Spinal cord (tissue), 10 donors: ENCODE measurements at places on chromosomes 1 and 21.

DNA sequence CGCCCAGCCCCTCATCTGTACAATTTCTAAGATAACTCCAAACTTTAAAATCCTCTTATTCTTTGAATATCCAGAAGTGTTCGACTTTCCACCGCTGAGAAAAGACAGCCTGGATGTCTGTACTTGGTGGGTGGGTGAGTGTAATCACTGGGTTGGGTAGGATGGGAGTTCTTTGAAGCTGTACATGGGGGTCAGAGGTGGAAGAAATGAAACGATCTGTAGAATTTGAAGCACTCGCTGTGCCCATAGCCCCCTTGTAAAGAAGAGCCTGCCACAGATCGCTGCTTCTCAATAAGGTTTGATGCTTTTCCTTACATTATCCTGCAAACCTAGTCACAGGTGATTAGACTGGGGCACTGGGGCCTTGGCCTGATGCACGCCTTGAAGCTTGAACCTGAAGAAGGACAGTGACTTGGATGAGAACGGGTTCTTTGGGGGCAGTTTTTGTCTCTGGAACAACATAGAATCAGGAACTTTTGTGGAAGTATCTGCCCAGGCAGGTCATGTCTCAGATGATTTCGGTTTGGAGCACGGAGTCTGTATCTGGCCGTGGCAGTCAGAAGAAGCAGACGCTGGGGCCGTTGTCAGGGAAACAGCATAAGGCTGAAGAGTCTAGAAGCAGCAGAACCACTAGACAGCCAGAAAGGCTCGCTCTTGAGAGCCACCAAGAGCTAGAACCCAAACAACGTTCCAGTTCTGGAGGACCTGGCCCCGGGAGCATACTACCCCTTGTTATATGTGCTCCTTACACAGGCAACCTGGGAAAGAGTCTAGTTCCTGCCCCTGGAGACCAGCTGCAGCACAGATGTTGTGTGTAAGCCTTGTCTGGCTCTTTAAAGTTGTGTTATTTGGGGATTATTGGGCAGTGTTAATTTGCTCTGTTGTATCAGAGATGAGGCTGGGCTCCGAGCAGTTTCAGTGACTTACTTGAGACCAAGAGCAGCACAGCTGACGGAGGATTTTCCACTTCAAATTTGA is 45.1 kb upstream of the SCCPDH start:
- DNase-seq: no peak

DNA sequence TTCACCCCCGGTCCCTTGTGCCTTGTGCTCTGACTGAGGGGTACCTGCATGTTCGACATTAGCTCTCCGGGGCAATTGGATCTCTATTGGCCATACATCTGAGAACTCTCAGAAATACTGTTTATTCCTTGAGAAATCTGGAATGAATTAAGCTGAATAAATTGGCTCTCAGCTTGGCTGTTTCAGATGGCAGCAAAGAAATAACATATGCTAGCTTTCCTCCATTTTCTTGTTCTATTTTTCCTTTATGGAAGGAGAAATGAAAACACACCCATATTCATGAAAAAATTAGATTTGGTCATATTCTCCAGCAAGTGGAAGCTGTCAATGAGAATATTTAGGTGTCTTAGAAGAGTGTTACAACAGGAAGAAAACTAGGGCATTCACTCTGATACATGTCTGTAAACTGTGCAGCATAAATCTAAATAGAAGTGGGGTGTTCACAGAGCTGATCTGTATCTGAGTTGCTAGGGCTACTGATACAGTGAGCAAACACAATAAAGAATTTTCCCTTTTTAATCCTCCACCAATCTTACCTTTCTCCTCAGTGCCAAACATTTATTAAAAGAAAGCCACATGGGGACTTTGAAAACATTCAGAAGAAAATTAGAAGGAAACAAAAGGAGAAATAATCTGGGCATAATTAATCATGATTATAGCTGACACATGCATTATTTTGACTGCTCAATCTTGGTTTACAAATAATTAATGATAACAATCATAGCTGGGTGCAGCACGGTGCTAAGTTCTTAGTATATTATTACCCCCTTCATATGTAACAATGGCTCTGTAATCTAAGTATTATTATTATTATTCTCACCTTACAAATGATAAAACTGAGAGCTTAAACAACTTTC is 671.9 kb upstream of the USP24 start:
- no peak for DNase-seq

DNA sequence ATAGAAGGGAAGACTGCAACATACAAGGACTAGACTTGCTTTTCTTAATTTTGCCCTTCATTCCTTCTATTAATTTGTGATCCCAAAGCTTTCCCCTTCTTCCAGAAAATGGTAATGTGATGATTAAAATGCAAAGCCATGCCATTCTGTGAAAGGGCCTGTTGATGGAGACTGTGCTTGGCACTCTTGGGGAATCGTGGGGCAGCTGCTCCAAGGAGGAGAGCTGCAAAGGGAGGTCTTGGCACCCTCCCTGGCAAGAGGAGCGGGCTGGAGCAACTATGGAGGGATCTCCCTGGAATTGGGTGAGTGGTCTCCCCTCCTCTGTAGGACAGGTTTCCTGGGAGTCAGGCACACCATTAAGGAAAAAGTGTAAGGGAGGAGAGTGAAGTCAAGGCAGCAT is 16.6 kb downstream of the CACNA1S start:
- peak; percentile 84 for DNase-seq

DNA sequence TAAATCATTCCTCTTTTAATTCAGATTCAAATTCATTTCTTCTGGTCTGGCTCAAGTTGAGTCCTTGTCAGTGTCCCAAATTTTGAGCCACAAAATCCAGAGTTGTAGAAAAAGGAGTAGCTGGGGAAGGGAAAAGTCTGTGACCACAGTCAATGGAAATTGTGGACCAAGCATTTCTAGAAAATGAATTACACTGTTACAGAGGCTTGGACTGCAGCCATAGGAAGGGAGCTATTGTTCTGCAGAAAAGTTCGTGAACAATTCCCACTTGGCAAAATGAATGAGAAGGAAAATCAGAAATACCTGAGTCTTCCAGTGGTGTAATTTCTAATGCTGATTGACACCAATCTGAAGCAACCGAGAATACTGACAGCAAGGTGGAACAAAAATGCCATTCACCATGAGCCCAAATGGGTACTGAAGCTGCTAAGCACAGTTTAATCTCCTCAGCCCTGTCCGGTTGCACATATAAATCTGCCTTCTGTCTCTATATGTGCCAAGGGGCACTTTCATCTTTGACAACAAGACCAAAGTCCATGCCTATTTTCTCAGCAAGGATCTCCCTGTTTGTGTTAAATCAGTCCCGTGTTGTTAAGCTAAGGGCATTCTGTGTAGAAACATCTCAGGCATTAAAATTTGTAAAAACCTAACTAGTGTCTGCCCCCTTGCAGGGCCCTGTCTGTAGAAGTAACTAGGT is 51.3 kb downstream of the TEX35 start:
- DNase-seq: no peak

DNA sequence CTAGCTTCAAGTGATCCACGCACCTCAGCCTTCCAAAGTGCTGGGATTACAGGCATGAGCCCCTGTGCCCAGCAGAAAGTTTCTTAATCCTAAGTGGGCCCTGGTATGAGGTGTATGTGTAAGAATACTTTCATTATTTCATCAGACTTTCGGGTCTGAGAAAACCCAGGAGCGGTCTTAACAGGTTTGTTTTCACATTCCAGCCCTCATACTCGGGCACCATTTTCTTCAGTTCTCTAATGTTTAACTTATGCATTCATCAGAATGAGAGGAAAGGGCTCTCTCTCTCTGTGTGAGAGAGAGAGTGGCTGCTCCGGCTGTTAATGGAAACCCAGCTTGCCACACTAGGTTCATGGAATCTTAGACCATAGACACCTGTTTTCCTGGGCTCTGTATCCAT is 4.2 kb upstream of the PADI1 start:
- no peak for DNase-seq

GRCh38 chr1:185074307-185074706 is 28.9 kb downstream of the RNF2 start:
- DNase-seq: no peak

DNA sequence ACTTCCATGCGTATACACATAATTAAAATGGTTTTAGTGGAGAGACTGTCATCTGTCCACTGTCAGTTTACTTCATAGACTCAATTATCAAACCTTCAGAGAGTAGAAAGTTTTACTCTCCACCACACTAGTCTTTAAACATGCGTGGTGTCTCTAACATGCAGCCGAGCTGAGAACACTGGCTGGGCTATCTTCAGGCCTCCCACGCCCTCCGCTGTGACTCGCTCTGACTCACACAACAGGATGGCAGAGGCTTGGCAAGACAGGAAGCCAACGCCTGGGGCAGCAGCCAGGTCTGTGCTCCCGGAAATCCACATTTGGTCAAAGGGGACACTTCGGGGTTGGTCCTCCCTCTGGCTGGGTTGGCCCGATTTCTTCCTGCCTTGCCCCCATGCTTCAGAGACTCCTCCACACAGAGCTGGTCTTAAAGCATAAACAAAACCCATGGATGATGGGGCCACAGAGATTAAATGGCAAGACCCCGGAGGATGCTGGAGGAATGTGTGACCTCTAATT is 22.7 kb upstream of the IFNGR2 start:
- DNase-seq: no peak

- DNase-seq: peak; percentile 53
These were observed 152.9 kb downstream of the NPHP4 start for GRCh38 chr1:5839161-5839880.

DNA sequence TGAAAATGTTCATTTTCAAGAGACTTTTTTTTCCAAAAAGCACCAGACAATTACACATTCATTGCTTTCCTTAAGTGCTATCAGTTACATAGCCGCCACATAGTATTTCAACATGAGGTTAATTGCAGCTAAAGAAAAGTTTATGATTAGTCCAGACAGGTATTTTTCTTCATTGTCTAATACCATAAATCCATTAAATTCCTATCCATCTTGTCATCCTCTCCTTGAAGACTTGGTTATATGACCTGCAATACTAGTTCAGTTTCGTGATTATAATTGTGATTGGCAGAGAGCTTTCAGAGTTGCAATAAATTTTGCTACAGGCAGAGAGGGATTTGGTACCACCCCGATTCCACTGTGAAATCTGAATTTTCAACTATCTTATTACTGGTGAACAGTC is 437.7 kb downstream of the GPATCH2 start:
- no peak for DNase-seq

- DNase-seq: no peak
These were observed 15.5 kb downstream of the SLC45A1 start for GRCh38 chr1:8333246-8333987.

DNA sequence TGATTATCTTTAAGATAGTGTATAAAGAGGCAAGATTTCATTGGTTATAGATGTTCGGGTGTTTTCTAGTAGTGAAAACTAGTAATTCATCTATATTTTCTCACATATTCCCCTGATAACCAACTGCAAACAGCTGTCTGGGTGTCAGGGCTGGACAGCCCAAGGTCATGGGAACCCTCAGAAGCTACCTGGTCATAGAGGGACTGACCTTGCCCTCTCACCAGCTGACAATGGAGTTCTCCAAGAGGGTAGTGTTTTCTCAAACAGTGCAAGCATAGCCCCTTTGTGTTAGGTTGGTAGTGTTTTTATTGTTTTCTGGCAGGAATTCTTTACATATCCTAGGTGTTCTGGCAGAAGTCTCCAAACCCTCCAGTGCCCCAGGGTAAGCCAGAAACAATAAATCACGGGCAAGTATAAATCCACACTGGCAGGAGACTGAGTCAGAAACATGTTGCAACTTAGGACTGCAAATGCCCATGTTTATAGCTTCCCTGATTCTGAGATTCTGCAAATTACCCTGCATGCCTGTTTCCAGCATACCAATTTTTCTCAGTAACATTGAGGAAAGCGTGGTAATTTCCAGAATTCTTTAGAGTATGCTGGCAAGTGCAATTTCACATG is 82.8 kb upstream of the ATP1A1 start:
- no peak for DNase-seq

DNA sequence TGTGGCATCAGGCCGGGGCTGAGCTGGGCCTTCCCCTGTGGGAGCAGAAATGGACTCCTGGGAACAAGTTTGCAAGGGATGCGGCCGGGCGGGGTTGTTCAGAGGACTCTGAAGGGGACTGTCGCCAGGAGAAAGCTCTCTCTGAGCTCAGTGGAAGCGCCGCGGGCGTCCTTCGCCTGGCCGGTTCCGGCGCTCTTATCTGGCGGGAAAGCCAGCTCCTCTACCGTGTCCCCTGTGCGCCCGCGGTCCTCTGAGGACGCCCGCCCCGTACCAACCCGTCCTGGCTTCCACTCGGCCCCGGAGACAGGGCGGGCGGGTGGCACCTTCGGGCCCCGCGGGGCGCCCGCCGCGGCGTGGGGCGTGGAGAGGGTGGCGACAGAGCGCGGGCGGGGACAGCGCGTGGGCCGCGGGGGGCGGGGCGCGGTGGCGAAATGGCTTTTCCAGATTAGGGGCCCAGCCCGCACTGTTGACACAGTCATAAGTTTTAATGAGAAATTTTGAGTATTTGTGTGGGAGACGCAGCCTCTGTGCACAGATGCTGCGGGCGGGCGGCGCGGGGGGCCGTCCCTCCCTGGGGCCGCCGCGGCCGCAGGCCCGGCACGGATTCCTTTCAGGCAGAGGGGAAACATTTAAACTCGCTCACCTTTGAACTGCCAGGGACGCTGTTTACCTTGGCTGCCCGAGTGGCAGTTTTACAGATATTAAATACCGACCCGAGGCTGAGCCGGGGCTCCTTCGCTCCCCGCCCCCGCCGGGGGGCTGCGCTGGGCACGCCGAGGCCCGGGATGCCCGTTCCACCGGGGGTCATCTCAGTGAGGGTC is 70.2 kb downstream of the FOXD2 start:
- no peak for DNase-seq

DNA sequence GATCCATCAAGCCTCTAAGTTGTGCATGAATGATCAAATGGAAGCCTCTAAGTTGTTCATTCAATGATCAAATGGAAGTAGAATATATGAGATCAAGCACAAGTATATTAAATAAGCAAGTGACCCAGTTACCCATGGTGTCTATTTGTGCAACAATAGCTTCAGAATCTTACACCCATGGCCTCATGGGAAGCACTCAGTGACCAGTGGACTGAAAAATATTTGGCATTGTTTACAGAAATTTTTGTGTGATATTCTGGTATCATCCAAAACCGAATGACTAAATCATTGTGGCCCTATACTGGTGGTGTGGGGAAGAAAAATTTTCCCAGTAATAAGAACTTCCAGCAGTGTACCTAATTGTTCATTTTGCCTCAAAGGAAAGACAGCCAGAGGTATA is 46.6 kb downstream of the DUSP10 start:
- no peak for DNase-seq

- no peak for DNase-seq
These were observed 444.8 kb downstream of the KIF26B start for GRCh38 chr1:245599371-245600174.

DNA sequence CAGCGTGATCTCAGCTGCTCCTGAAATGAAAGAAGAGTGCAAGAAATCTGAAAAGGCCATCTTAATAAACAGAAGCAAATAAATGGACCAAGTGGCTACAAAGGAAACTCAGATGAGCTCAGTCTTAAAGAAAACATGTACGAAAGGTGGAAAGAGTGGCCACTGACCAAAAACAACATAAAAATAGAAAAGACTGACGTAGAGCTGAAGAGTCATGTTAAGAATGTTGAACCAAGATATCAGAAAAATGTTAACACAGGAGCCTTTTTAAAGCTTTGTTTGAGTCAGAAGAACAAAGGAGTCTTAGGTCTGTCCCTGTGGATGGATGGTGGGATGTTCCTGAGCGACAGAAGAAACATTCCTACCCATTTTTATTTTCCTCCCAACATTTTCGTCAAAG is 30.8 kb upstream of the ZNF648 start:
- no peak for DNase-seq
